Renal cortex interstitium (tissue), 15 donors: ENCODE measurements at places on chromosomes 13 and 19.

- no peak for DNase-seq
Observed at GRCh38 chr19:47271949-47272348, 2.7 kb upstream of the INAFM1 start.

- no peak for DNase-seq
Observed at GRCh38 chr13:65915195-65915594, 1314.9 kb downstream of the PCDH9 start.

DNA sequence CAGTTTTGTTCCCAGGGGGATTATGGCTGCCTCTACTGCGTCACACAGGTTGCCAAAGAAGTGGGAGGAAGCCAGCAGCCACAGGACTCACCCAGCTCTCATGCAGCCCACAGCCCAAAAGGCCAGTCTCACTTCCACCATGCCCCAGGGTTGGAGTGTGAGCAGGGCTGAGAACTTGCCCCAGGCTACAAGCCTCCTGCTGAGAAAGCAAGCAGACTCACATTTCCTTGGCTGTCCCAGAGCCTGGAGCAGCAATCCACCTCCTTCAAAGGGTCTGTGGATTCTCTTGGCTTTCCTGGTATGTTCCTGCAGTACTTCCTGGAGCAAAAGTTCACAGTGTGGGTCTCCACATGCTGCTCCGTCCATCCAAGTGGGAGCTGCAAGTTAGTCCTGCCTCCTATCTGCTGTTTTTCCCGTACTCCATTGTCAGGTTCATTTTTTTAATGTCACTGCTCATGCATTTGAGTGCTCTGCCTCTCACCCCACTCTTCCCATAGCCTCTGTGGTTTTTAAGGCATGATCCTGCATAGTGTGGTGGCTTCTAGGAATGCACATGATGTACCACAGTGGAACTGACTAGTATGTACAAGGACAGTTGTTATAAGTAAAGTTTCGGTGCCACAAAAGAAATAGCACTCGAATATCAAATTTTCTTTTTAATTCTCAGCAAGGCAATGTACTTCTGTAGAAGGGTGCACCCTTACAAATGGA is 56.2 kb upstream of the ARHGEF7 start:
- no peak for DNase-seq

GRCh38 chr13:101346161-101346560 is 70.1 kb downstream of the NALCN start:
- no peak for DNase-seq

DNA sequence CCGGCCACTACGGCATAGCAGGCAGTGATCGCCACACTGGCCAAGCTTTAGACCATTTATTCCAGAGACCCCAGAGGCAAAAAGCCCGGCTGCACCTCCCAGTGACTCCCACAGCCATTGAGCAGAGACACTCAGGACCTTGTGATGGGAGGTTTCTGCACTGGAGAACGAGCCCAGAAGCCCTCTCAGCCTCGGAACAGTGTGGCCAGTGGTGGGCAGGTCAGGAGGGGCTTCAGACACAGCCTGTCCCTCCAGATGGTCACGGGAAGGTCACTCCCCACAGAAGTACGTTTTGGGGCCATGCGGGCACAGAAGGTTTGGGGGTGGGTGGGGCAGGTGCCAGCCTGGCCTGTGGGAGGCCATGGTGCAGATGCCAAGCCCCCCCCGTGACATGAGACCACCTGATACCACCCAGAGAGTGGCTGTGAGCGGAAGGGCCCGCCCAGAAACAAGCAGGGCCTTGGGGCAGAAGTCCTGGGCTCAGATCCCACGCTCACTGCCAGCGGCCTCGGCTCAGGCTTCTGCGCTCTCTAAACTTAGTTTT is 599 bp upstream of the F10 start:
- no peak for DNase-seq

DNA sequence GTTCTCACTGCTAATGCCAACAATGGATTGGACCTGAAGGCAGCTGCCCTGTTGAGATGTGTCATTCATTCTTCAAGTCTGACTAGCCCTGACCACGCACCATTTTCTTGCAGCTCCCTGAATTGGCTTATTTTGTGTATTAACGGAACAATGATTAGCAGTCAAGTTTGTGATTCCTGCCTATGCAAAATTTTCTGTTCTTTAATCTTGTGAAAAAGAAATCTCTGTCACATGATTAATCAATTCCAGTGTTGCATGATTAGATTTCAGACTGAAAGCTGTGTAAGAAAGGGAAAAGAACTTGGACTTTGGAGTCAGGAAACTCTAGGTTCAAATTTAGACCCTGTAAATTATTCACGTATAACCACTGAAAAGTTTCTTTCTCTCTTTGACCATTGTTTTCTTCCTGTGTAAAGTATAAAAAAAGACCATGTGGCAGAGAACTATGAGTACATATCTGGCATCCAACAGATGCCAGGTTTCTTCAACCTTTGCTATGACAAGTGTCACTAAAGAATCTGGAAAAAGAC is 64.5 kb upstream of the SLC10A2 start:
- no peak for DNase-seq

GRCh38 chr13:40063703-40064102 is 408.2 kb downstream of the COG6 start:
- DNase-seq, result no peak

DNA sequence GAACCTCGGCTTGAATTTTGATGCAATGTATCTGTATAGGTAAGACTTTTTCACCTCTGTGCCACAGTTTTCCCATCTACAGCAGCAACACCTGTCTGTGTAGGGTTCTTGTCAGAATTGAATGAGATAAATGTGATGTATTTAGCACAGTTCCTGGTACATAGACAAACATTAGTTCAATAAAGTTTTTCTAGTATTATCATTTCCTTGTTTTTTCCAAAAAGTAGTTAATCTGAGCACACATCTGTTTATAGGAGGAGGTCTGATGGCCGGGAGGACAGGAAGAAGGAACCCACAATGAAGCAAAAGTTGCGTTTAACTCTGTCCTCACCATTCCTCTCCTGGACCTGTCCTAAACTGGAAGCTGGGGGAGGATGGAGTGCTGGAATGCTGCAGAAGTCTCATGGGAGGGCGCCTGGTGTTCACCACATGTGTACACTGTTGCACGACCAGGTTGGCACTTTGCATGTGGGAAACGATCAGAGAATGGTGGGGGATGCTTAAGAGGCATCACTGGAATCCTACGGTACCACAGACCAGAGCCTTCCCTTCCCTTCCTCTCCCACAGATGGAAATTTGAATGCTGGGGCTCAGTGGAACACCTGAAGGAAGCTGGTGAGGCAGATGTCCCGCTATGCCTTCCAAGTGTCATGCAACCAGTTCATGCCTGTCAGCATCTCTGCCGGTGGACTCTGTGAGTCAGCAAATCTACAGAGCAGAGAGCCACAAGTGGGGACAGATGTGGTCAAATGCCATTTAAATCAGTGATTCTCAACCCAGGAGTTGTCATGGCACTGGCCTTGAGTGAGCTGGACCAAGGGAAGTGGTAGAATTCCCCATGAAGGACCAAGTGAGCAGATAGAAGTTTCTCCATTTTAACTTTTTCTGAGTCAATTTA is 315.6 kb downstream of the DLEU7 start:
- no peak for DNase-seq

DNA sequence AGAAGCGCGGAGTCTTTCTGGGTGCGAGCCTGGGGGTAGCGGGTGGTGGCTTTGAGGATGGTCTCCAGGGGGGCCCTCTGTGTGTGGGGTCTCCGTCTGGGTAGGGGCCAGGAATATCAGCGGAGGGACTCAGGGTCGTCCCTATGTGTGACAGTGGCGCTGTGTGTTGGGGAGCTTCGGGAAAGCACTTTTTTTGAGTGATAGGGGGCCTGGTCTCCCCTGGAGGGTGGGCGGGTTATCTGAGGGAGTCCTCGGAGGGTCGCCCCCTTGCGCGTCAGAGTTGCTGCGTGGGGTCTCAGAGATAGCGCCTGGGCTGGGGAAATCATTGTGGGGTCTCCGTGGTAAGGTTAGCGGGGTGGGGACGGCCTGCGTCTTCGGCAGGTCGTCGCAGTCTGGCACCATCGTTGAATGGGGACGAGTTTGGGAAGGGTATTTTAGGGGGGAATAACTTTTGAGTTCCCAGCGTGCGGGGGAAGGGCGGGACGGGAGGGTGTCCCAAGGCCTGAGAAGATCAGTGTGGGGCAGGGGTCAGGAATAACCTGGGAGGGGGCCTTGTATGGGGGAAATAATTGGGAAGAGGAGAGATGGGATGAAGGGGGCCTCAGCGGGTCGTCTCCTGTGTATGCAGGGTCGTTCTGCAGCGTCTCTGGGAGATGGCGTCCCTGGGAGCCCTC is 857 bp downstream of the IER2 start:
- peak; percentile 19 for DNase-seq

GRCh38 chr13:30395192-30396158 is 26.8 kb upstream of the UBE2L5 start:
- peak; percentile 83 for DNase-seq

- no peak for DNase-seq
Observed at GRCh38 chr19:33441828-33442227, 68.3 kb downstream of the CEBPG start.

DNA sequence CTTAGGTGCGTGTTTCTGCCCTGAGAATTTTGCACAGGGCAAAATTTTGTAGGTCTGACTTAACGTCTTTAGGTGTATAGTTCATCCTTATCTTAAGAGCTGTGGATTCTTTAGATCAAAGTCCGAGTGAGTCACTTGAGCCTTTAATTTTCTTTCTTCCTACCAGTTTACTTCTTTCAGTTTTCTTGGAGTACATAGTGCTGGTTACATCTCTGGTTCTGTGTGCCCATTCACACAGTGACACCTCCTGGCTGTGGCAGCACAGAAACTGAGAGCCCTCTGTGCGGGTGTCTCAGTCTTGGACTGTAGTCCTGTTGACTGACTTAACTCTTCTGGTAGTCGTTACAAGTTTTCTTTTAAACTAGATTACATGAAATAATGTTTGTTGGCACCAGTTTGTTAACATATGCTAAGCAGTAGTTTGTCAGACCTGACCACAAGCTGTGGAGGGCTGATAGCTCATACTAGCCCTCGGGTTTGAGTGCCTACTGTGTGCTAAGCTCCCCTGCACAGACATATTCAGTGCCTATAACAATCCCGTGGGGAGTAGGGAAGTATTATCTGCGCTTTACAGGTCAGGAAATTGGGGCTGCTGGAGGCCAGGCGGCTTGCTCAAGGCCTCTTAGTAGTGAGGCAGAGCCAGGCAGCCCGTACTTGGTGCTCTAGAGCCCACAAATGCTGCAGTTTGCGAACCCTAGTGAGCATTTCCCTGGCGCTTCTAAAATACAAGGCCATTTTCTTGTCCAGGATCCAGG is 1.6 kb downstream of the GATAD2A start:
- DNase-seq, result no peak

GRCh38 chr13:67128136-67128535 is 102.0 kb downstream of the PCDH9 start:
- DNase-seq, result no peak

GRCh38 chr13:49636705-49637104 is 8.4 kb downstream of the ARL11 start:
- no peak for DNase-seq

DNA sequence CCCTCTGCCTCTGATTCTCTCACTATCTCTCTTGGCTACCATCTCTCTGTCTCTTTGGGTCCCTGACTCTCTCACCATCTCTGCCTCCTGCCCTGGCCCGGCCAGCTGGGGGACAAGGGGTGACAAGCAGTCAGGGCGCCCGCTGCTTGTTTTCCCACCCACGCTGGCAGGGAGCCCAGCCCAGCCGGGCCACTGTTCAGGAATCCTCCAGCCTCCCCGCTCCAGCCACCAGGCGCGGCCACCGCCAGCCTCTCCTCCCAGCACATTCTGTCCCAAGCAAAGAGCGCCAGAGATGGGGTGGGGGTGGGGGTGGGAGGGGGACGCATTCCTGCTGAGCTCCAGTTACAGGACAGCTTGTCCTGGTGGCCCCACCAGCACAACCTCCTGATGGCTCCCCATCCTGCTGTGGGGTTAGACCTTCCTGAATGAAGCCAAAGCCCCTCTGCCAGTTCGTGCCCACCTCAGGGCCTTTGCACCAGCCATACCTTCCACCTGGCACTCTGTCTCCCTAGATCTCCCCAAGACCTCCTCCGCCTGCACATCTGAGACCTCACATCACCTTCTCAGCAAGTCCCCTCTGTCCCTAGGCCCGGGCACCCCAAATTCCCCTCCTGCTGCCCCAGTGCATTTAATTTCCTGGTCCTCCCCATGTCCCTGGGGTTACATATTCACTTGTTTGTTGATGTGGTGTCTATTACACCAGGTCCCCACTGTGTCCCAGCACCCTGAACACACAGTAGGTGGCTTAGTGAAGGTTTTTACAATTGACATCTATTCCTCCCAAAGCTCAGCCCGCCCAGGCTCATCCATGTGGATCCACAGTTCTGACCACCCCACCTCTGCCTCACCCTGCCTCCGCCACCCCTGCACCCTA is 12.5 kb downstream of the ARRDC2 start:
- no peak for DNase-seq

DNA sequence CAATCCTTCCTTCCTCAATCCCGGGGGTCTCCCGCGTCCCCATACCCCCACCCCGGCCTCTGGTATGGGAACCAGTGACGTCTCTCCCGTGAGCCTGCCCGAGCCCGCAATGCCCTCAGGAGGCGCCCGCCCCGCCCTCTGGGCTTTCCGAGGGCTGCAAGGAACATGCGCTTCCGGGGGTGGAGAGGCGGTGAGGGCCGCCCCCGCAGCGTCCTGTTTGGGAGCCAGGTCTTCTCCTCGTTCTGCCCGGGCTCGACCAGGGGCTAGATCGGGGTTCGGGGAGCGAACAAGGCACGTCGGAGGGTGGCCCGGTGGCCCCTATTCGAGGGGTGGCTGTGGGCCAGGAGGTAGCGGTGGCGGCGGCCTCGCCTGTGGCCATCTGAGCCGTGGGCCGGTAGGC is 6.6 kb upstream of the TEX101 start:
- no peak for DNase-seq

GRCh38 chr19:5062195-5062594 is 93.3 kb downstream of the KDM4B start:
- no peak for DNase-seq

DNA sequence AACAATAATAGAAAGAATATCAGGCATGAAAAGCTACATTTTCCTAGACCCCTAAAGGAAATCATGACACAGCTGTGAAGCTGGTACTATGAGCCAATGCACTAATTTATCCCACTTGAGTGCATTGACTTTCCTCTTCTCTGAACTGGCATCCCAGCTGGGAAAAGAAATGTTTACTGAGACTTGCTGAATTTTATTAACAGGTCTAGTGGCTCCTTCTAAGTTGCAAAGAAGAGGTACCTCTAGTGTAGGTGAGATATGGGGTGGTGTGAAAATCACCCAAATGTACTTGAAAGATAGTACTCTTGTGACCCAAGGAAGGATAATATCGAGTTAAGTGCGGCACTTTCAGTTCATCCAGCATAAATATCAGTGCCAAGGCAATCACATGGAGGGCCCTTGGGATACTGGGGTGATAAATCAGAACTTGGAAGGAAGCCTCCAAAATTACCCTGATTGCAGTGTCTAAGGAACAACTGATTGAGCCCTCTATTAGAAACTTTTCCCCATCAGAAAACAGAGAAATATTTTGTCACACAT is 369.2 kb downstream of the PCDH9 start:
- no peak for DNase-seq

GRCh38 chr19:18173572-18174288 is at the start of gene IFI30:
TSS of gene IFI30 (plus strand) at chr19:18173813. CDS start at chr19:18173842, 29 bp downstream.
- no peak for DNase-seq

DNA sequence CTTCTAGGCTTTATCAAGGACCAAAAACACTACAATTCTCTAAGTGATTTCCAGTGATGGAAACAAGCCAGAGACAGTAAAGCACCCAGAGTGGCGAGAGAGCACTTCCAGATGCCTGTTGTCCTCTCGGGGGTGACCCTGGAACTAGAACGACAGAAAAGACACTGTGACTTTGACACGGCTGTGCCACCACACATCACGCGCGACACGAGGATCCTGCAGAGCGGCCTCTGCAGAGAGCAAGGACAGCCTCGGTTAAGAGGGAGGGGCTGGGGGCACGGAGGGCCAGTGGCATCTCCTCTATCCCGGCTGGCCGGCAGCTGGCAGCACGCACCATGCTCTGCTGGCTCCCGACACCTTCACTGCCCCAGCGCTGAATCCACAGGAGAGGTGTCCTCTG is 42.3 kb downstream of the SUGP2 start:
- no peak for DNase-seq
